ENCODE measurements at places on chromosomes 1 and 21.

- DNase-seq: no peak
Measured at GRCh38 chr1:228839656-228840055, 104.4 kb downstream of the RHOU start.

GRCh38 chr1:184465489-184466146 lies 78.8 kb downstream of the C1orf21 start:
- no peak for DNase-seq

DNA sequence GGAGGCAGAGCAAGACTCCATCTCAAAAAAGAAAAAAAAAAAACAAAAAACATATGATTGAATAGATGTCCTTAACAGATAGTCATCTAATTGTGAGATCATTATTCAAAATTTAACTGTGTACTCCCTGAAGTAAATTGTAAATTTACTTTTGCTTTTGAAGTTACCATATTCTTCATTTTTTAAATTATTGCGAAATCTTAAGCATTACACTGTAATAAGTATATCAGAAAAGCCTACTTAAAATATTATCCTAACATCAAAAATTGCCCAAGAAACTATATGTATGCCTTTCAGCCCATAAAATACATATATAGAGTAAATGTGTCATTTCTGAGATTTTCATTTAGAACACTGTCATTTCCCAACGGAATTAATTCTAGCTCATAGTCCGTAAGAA lies 91.9 kb downstream of the AK5 start:
- DNase-seq: no peak

GRCh38 chr1:10968411-10968826 lies 44.0 kb upstream of the TARDBP start:
- no peak for DNase-seq

GRCh38 chr1:181608386-181608785 lies 125.1 kb downstream of the CACNA1E start:
- no peak for DNase-seq

GRCh38 chr1:241582921-241583321 lies 50.7 kb downstream of the KMO start:
- no peak for DNase-seq

- no peak for DNase-seq
Measured at GRCh38 chr1:116435806-116436610, 63.0 kb downstream of the ATP1A1 start.

DNA sequence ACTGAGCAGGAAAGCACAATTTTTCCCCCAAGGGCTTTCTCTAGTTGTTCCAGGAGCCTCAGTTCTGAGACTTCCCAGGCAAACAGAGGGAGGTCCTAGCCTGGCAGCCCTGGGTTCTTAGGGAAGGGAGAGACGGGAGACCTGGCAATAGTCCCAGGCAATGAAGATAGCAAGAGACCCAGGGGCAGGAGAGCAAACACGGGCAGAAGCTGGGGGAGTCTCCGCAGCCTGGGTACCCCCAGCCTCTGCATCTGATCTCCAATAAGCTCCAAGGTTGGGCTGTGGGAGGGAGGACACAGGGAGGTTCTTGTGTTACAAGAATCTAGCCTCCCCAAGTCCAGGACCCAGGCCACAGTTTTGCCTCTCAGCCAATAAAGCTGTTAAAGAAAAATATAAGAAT lies 2.4 kb downstream of the BLACAT1 start:
- DNase-seq: no peak

GRCh38 chr1:199858856-199859255 lies 168.7 kb upstream of the NR5A2 start:
- no peak for DNase-seq

- no peak for DNase-seq
Measured at GRCh38 chr1:57897581-57897980, 473.7 kb upstream of the DAB1 start.

DNA sequence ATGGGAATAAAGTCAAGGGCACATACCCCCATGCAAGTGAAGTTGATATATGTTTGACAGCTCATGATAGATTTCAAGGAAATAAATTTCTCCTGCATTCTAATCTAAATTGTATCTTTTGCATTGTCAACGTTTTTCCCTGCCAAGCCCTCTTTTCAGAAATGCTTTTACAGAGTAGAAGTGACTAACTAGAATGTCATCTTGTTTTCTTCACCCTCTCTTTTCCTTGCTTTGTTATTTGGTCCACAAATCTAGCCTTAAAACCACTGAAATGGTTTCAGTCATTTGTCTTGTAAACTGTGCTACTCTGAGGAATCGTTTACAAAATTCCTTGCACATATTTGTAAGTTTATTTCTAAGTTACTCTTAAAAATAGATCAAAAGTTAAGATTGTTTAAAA lies 600.8 kb upstream of the CXADR start:
- DNase-seq: no peak

DNA sequence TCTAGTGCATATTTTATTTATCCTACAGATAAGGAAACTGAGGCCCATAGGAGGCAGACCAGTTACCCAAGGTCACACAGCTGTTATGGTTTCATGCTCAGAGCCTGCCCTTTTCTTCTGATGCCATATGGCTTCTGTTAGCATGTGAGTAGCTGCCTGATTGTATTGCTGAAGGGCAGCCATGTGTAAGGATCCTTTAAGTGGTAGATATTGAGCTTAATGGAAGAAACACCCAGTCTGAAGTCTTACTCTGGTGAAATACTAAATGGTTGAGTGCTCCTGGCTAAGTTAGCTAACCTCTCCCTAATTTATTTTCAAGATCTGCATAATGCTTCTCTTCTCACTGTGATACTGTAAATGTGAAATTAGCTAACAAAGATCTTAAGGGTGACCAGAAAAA lies 30.9 kb downstream of the ADAMTS5 start:
- no peak for DNase-seq

DNA sequence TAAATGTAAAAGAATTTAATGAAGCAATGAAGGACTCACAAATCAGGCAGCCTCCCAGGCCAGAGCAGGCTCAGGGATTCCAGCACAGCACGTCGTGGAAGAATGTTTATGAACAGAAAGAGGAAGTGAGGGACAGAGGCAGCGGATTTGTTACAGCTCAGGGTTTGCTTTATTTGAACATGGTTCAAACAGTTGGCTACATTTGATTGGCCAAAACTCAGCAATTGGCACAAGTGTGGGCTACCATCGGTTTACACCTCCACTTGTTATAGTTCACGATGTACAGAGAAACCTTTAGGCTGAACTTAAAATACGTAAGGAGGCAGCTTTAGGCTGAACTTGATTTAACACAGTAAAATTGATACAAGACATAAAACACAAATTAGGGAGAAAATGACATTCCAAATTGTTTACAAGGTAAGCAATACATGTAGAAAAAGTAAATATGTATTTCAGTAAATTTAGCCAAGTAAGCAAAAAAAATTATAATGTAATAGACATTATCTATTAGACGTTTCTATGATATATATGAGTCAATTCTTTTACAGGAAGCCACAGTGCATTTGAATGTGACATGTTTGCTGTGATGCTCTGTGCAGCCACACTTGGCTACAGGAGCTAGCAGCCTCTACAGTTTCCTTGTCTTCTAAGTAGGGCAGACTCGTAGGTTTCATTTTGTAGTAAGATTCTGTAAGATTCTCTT lies 126.5 kb downstream of the ADSS2 start:
- no peak for DNase-seq

- no peak for DNase-seq
Measured at GRCh38 chr21:33171616-33172169, 58.0 kb upstream of the IFNAR2 start.

- DNase-seq: no peak
Measured at GRCh38 chr1:159079525-159079924, 3.0 kb upstream of the AIM2 start.

DNA sequence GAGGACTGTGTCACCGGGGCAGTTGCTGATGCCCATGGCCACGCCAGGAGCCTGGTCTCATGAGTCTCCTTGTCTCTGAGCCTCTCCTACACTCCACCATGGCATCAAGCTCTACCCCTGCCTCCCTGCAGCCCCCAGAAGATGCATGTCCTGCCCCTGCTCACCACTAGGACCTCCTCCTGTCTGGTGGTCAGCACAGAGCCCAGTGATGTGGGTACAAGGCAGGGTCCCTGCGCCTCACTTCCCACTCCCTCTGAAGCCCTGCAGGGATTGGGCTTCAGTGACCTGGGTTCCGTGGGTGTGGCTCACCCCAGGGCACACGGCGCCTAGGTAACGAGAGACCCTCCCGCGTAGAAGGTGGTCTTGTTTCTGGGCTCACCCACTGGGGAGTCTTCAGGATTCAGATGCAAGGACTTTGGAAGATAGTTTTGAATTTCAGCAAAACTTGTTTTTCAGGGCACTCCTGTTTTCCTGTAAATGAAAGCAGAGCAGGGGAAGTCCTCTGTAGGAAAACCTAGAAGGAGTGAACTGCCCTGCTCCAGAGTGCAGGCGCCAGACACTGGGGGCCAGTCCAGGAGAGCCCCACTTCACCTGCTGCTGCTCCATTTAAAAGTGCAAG lies 2.8 kb downstream of the COL18A1 start:
- DNase-seq: no peak

- no peak for DNase-seq
Measured at GRCh38 chr1:244672946-244673682, 20.2 kb downstream of the DESI2 start.

- no peak for DNase-seq
Measured at GRCh38 chr21:25878344-25878743, 143.6 kb downstream of the GABPA start.

GRCh38 chr1:203700901-203701300 lies 64.1 kb upstream of the LAX1 start:
- no peak for DNase-seq

- DNase-seq: no peak
Measured at GRCh38 chr1:27416387-27417111, 24.1 kb downstream of the GPR3 start.

Measured in iPS DF 19.7 (cell line).